ENCODE measurements at places on chromosomes 2 and 18.

- DNase-seq: no peak
Observed at GRCh38 chr2:121825003-121825950, 69.8 kb downstream of the TSN start.

GRCh38 chr2:100957996-100958653 lies 44.0 kb upstream of the RPL31 start:
- DNase-seq: no peak

GRCh38 chr2:179302149-179302548 lies 37.5 kb upstream of the SESTD1 start:
- no peak for DNase-seq

- no peak for DNase-seq
Observed at GRCh38 chr2:240507778-240508251, 50.0 kb downstream of the ANKMY1 start.

DNA sequence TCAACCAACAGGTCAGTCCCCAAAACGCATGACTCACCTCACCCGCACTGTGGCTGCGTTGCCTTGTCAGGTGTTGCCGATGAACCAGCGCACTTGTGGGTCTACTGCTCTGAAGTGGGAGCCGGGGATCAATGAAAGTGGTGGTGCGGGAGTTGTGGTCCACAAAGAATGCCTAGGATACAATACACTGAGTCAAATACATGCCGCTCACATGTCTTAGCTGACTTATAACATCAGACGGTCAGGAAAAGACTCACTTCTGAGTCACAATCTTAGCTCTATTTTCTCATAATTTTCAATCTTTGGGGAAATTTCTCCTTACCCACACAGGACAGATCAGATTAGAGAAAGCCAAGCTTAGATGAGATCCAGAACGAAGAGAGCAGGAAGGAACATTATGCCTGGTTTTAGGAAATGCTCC lies 107.1 kb upstream of the STK17B start:
- no peak for DNase-seq

GRCh38 chr18:40957533-40958070 lies 997.4 kb upstream of the PIK3C3 start:
- no peak for DNase-seq

DNA sequence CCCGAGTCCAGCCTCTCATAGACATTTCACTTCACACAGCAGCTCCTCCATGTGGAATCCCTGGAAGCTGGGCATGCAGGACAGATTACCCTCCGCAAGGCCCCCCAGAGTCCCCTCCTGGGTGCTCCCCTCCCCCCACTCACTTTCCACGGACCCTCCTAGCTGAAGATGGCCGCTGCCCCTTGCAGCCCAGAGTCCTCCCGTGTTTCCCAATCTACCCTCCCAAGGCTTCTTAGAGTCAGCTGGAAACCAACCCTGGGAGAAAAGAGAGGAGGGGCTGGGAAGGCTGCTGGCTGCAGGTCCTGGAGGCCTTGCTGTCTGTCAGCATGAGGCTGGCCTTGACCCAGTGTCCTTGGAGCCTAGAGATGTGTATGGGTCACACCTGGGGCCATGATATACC lies 49.0 kb upstream of the HAAO start:
- no peak for DNase-seq

DNA sequence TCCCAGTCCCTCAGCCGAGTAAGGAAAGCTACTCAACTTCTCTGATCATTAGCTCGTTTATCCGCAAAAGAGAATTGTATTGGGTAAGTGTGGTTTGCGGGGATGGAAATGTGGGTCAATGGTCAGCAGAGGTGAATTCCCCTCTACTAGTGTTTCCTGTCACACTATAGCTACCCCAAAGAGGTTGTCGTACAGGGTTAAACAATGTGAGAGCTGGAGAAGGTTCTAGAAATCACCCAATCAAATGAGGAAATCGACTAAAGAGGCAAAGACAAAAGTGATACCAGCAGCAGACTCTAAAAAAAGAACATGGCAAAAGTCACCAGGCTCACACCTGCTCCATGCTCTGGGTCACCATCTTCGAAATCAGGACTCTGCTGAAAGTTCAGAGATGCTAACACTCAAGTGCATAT lies 144.7 kb upstream of the ITGA4 start:
- no peak for DNase-seq

GRCh38 chr2:192735447-192735846 lies 540.7 kb upstream of the TMEFF2 start:
- DNase-seq: no peak

GRCh38 chr2:242043538-242044312 lies 174.2 kb downstream of the RTP5 start:
- no peak for DNase-seq

Data from KBM-7 (cell line).